ENCODE measurements at places on chromosomes 16 and 17.

GRCh38 chr17:44581868-44582267, 24.6 kb downstream of the FZD2 start:
- DNase-seq: peak; percentile 61

DNA sequence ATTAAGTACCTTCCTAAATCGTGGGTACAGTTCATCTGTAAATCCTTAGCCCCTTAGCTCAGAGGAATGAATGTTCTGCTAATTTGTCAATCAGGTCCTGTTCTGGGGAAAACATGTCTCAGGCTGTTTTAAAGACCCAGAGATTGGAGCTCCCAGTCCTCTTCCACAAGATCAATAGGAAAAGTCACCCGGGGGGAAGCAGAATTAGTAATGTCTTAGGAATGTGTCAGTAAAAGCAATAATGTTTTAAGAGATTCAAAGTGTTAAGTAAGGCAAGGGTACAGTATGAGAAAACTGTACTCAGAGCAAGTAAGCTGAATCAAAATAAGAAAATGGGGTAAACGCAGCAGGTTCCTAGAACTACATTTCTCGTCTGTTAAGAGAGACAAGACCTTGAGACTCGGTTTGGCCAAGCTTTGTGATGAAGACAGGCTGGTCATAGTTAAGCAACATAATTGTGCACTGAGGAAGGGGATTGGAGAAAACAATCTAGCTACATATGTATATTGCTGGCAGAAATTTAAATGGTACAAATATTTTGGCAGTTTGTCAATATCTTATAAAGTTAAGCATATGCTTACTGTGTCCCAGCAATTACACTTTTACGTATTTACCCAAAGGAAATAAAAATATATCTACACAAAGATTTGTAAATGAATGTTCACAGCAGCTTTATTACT, 192.9 kb upstream of the C17orf78 start:
- no peak for DNase-seq

DNA sequence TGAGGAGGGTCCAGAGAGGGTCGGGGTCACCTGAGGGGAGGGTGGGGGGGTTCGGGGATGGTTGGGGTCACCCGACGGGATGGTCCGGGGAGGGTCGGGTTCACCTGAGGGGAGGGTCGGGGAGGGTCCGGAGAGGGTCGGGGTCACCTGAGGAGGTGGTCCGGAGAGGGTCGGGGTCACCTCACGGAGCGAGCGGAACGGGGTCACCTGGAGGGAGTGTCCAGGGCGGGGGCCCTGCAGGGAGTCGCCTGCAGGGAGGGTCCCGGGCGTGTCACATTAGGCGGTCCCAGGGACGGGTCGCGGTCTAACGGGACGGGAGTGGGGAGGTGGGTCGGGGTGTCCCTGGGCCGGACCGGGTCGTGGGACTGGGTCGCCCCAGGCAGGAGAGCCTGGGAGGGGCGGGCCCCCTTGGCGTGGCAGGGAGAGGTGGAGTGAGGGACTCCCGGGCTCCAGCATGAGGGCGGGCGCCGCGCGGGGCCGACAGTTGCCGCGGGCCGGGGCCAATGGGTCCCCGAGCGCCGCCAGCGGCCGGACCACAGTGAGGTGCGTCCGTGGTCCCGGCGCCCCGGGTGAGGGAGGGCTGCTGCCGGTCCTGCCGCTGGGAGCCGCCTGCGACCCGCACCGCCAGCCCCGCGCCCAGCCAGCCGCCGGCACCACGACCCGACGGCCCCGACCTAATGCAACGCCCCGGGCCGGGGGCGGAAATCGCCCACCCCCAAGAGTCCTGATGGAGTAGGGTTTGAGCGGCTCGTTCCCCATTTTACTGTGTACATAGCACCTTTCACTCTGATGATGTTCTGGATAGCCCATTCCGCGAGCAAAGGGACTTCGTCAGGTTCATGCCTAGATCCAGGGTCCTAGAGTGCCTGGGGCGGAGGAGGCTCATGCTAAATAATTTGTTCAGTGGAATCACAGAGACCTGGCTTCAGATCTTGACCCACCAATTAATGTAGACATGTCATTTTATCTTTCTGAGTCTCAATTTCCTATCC, 1.2 kb upstream of the ABCA3 start:
- peak; percentile 73 for DNase-seq

- DNase-seq: peak; percentile 35
Measured at GRCh38 chr16:87491522-87492290, 1.1 kb downstream of the ZCCHC14 start.

DNA sequence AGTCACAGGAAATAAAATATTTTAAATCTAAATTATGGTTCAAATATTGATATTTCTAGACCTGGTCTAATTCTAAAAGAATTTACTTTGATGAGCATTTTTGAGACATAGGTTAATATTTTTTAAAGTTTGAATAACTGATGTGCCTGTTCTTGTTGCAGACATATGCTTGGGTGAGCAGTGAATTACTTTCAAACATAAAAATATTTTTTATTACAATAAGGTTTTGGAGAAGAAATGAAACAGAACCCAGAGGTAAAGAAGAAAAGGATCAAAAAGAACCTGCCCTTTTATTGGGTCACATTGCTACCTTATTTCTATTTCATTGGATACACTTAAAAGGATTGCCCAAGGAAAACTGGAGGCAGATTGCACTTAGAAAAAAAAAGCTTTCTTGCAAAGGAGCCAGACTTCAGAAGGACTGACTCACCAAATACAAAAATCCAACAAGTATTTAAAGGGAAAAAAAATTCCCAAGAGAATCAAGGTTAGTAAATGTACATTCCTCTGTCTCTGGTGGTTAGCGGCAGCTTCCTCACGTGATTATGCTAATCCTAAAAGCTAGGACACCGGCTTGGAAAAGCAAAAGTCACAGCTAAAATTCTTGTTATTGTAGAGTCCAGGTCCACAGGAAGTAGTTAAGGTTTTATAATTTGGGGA, 18.5 kb downstream of the ENPP7 start:
- DNase-seq: no peak

GRCh38 chr17:55895112-55895759, 144.4 kb downstream of the PCTP start:
- DNase-seq: no peak

DNA sequence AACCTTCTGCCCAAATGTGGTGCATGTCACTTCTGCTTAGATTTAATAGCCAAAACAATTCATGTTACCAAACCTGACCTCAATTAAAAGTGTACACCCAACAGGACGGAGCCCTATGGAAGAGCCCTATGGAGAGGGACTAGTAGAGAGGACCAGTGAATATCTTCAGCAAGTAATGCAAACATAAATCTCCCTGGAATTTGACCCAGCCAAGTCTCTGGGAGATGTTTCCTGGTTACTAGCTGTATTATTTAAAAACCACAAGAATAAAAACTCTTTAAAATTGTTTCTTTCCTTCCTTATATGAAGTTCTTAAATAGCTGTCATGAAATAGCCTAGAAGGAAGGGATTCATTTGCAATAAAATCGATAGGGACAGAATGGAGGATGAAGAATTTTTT, 255.8 kb downstream of the CDH11 start:
- no peak for DNase-seq

- DNase-seq: no peak
Measured at GRCh38 chr17:71937914-71938313, 182.9 kb upstream of the SOX9 start.

DNA sequence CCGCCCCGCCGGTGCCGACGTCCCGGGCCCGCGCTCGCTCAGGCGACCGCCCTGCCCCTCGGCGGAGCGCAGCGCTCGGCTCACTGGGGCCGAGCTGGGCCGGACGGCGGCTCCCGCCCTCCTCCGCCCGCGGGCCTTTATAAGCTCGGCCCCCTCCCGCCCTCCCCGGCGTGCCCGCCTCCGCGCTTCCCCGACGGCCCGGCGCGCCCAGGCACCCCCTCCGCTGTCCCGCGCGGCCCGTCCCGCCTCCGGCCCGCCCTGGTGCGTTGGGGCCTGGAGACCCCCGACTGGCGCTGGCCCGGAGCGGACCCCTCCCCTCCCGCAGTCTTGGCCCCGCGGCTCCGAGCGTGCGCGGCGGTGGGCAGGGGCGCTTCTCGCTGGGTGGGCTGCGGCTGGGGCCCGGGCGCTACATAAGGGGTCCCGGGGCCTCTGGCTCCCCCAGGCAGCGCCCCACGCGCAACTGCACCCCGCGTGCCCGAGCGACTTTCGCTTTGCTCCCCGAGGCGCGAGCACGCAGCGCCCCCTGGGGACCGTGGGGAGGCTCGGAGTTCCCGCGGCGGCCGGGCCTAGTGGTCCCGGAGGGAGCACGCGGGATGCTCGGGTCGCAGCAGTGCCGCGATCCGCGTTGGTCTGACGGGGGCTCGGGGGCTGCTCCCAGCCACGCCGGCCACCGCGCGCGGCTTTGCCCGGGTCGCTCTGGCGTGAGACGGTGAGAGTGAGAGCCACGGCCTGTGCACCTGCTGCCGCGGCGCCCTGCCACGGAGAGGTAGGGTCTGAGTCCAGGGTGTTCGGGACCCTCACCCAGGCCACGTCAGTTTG, at the start of gene PIEZO1:
Gene PIEZO1, minus strand, starts transcription at position 115 of the 819 bp plus-strand sequence. CDS start 256 bp downstream, outside the sequence.
- DNase-seq: peak; percentile 54

DNA sequence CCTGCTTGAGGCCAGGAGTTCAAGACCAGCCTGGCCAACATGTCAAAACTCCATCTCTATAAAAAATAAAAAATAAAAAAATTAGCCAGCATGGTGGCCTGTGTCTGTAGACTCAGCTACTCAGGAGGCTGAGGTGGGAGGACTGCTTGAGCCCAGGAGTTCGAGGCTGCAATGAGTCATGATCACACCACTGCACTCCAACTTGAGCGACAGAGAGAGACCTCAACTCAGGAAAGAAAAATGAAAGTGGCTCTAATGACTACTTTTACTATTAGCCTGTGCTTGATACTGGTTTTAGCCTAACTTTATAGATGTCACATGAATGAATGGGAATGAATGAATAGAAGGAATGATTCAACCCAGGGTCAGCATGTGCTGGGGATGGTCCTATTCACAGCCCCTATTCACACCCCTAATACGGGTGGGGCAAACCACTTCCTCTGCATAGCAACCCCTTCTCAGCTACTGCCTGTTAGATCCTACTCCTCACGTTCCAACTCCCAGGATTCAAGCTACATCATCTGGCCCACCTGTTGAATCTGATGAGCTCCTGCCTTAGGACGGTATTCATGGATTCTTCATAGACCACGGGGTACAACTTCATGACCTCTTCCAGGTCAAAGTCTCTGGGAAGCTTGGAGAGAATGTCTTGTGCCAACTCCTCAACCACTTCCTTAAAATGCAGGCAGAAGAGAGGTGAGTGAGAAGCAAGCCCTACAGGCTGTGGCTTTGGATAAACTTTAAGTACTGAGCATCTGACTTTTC, 40.5 kb downstream of the LYRM1 start:
- DNase-seq: no peak

- no peak for DNase-seq
Measured at GRCh38 chr17:32664936-32665583, 178.3 kb downstream of the CDK5R1 start.

DNA sequence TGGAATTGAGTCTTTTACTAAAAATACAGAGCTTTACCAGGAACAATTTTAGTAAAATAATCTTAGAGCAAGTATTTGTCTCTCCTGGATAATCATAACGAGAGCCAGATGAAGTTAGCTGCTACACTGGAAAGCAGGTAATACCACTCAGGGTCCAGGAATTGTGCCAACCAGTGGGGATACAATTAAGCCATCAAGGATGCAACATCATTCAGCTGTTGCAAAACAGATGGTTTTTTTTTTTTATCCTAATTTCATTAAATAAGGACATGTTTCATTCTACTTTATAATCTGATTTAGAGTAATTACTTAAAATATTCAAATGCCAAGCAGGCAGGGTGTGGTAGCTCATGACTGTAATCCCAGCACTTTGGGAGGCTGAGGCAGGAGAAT, 10.2 kb downstream of the MMD start:
- DNase-seq: no peak

- DNase-seq: no peak
Measured at GRCh38 chr17:30376621-30377452, 1.9 kb upstream of the CPD start.
